Bladder microvascular endothelial cell (primary cell): ENCODE measurements at places on chromosomes 12 and 14. TPM values are rescaled to one million over a fixed set of nuclear protein-coding genes. Genes with fewer than 3 reads are reported as not detected.

The OTX2 gene
- total RNA-seq = not detected in 2 replicates

The SERPINA1 gene
- total RNA-seq = not detected in 2 replicates

The KIF26A gene
- 7.0 and 18.6 TPM in 2 replicates for total RNA-seq

The DPPA3 gene
- not detected in 2 replicates for total RNA-seq

The TBC1D30 gene
- 7.8 and 12.0 TPM in 2 replicates for total RNA-seq

The RNFT2 gene
- total RNA-seq = 1.1 and 2.9 TPM in 2 replicates

The TMEM63C gene
- 0.65 TPM in 1 of 2 replicates, not detected in the other for total RNA-seq

The KRT71 gene
- not detected in 2 replicates for total RNA-seq

The PLA2G1B gene
- not detected in 2 replicates for total RNA-seq

The FGF6 gene
- total RNA-seq = not detected in 2 replicates

The PRPH gene
- not detected in 2 replicates for total RNA-seq

The ESRRB gene
- not detected in 2 replicates for total RNA-seq

The GALNT8 gene
- total RNA-seq = 0.13 TPM in 1 of 2 replicates, not detected in the other

The PLEKHA5 gene
- 8.6 and 15.2 TPM in 2 replicates for total RNA-seq

The OASL gene
- total RNA-seq = 1.3 and 1.9 TPM in 2 replicates

The SOCS2 gene
- total RNA-seq = 57.4 and 89.5 TPM in 2 replicates

The REP15 gene
- total RNA-seq = 0.97 and 12.6 TPM in 2 replicates

The CCDC197 gene
- not detected in 2 replicates for total RNA-seq

The CLEC4C gene
- total RNA-seq = not detected in 2 replicates

The POU6F1 gene
- total RNA-seq = 1.1 and 2.7 TPM in 2 replicates

The PLEKHG7 gene
- not detected in 2 replicates for total RNA-seq

The KRT83 gene
- total RNA-seq = not detected in 2 replicates

The WIF1 gene
- total RNA-seq = not detected in 2 replicates

The IFNG-AS1 gene
- total RNA-seq = not detected in 2 replicates

The OR6J1 gene
- total RNA-seq = not detected in 2 replicates

The LMO3 gene
- total RNA-seq = not detected in 2 replicates

The PFKM gene
- total RNA-seq = 51.6 and 65.0 TPM in 2 replicates

The GNG2 gene
- total RNA-seq = 1.5 and 4.0 TPM in 2 replicates

The KERA gene
- not detected in 2 replicates for total RNA-seq

The SPIC gene
- total RNA-seq = not detected in 2 replicates

The FOXN4 gene
- total RNA-seq = not detected in 2 replicates

The C12orf42 gene
- not detected in 2 replicates for total RNA-seq

The NYNRIN gene
- 7.3 and 13.8 TPM in 2 replicates for total RNA-seq

The ADIPOR2 gene
- total RNA-seq = 55.0 and 59.9 TPM in 2 replicates

The BLOC1S1 gene
- 47.5 and 72.9 TPM in 2 replicates for total RNA-seq

The C12orf60 gene
- 1.1 and 1.3 TPM in 2 replicates for total RNA-seq

The NGB gene
- total RNA-seq = not detected in 2 replicates

The E2F7 gene
- total RNA-seq = 6.3 and 12.3 TPM in 2 replicates

The HOXC9 gene
- total RNA-seq = 0.16 and 0.94 TPM in 2 replicates

The IL26 gene
- total RNA-seq = not detected in 2 replicates

The PITPNM2 gene
- total RNA-seq = 7.6 and 20.2 TPM in 2 replicates

The GALNT6 gene
- total RNA-seq = 19.9 and 49.5 TPM in 2 replicates

The ITGB7 gene
- total RNA-seq = 0.49 TPM in 1 of 2 replicates, not detected in the other

The EPS8 gene
- total RNA-seq = 10.1 and 15.1 TPM in 2 replicates

The ANO4 gene
- total RNA-seq = 0.16 and 0.94 TPM in 2 replicates
